Naive thymus-derived CD4-positive, alpha-beta T cell (primary cell): ENCODE measurements at places on chromosomes 1 and 21.

DNA sequence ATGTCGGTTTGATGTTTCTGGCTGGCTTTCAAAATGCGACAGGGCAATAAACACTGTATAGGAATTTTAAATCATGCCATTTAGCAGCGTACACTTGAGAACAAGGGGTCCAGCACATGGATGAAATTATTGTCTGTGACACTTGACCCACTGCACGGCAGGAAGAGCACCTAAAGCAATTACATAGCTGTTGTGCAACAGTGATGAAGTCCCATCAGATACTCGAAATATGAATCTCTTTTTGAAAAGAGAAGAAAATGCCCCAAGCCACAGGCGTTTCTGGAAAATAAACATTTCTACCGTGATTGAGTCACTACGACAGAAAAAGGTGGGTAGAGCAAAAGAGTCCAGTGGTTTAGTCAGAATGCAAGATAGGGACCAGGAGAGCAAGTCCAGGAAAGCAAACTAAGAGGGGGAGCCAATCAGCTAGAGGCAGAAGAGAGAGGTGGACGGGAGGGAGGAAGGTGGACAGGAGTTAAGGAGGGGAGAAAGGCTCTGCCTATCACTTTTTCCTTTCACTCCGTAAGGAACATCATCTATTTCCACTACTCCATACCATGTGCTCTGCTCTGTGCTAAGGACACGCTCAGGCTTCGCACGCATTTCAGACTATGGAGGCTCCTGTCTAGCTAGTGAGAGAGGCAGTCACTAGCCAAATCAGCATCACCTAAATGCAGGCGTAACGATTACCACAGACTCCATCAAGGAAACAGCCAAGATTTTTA, 6.4 kb downstream of the DSCAM start:
- DNase-seq: no peak

DNA sequence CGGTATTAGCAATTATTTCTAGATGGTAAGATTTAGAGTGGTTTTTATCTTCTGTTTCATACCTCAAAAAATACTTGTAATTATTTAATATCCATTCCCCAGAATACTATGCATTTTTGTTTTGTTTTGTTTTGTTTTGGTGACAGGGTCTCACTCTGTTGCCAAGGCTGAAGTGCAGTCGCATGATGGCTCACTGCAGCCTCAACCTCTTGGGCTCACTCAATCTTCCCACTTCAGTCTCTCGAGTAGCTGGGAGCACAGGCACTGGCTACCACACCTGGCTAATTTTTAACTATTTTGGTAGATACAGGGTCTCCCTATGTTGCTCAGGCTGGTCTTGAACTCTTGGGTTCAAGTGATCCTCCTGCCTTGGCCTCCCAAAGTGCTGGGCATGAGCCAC, 252.7 kb downstream of the AKT3 start:
- no peak for DNase-seq

- no peak for DNase-seq
Measured at GRCh38 chr1:231021540-231022031, 18.5 kb downstream of the FAM89A start.

DNA sequence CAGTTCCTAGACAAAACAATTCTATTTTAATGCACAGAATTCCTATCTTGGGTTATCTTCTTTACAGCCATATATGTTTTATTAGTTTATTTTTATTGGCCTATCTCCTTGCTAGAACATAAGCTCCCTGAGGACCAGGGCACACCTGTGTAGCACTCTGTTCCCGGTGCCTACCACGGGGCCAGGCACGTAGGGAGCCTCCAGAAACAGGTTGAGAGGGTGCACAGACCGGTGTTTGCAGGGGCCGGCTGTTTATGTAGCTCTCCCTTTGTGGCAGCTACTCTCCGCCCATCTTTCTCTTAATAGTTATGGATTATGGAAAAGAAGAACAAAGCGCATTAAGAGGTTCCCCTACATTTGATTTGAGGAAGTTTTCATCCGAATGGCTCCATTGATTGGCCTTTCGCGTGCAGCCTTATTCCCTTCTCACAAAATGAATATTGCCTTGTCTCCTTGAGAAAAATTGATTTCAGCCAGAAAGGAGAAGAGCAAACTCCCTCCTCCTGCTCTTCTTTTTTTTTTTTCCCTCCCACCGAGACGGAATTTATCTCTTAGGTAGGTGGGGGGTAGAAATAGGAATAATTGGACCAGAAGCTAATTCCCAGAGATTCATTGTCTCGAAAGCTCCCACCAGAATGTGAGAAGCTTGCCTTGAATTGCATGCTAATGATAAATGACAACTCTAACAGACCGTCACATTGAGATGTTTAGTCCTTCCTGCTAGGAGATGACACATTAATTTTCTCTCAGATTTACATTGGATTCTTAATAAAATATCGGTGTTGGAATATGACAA, 447.4 kb downstream of the CAMTA1 start:
- no peak for DNase-seq

- no peak for DNase-seq
Measured at GRCh38 chr21:45064091-45064490, 10.3 kb upstream of the ADARB1 start.
